HEK293T (cell line): ENCODE measurements at places on chromosomes 1 and 21.

DNA sequence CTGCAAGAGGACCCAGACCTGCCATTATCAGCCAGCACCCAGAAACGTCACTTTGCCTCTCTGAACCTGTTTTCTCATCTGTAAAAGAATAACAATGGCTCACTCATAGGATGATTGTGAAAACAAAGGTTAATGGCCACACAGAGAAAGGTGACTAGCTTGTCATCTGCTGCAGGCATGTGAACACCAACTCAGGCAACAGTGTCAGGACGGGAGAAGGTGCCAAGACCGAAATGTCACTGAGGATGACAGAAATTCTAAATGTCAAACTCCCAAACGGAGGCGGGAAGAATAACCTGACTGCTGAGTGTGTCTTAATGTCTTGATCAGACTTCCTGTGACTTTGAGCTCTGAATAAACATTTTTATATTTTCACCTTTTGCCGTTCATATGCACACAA, 10.3 kb downstream of the PADI4 start:
- DNase-seq, result no peak

- no peak for DNase-seq
These were observed 102.4 kb downstream of the TGFBR3 start for GRCh38 chr1:91783423-91784170.

DNA sequence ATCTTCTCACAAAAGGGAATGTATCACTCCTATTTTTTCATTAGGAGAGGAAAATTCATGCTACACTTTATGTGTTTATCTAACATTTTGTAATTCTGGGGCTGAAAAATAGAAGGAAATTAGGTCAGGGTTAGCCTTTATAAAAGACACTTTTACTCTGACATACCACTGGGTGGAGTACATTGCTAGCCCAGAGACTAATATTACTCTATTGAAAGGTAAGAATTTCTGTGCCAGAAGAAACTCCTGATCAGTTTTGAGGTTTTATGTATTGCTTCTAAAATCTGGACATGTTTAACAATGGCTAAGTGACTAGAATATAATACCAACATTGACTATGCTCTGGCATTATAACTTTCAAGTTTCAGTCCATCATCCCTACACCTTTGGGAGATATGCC, 724.6 kb downstream of the USP25 start:
- no peak for DNase-seq

DNA sequence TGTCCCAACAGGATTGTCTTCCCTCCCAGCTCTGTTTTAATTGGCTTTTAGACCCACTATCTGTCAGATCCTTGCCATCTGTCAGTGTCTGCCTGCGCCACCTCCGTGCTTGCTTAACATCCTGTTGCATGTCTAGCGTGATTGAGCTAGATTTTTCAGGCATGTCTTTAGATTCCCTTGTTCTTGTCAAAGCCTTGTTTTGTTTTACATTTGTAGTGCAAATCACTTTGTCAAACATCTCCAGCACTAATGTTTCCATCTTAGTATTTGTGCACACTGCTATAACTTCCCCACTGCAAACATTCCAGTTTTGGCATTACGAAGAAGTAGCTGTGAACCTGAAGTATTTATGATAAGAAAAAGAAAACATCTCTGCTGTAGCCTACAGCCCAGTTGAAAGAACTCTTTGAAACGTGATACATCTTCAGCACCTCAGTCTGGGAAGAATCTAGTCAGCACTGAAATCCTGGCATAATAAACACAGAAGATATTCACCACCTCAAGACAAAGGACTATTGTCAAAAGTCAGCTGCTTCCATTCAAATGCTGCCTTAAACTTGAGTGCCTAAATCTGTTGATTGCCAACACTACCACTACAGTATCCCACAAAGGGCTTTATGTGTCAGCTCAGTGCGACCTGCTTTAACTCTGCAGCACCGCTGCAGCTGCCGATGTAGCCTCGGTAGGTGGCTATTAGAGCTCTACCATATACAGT, 105.0 kb downstream of the FNBP1L start:
- DNase-seq, result peak; percentile 28

DNA sequence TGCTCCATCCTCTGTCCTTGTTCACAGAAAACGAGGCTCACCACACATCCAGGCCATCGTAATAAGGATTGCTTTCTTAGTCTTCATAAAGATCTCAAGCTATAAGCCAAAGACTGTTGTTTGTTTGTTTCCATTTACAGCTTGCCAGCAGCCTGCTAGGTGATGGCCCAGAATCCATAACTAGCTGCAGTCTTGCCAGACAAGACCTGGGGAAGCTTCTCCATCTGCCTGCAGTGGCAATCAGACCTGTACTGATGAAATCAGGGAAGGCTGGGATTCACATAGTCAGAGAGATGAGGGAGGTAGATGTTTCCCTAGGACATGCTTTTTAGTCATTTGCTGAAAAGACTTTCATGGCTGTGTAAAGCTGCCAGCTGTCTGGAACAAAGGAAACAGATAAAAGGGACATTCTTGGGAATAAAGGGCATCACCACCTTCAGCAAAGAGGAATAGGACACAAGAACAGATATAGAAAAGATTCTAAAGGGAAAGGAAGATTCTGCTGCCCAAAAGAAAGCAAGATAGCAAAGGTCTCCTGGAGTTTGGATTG, 51.0 kb downstream of the MT1HL1 start:
- DNase-seq, result no peak

GRCh38 chr1:156050376-156050775, 3.2 kb downstream of the UBQLN4 start:
- DNase-seq, result no peak

GRCh38 chr1:112054510-112054909, 65.0 kb upstream of the KCND3 start:
- DNase-seq, result no peak

- no peak for DNase-seq
These were observed 53.0 kb downstream of the HLCS start for GRCh38 chr21:36913247-36914169.

DNA sequence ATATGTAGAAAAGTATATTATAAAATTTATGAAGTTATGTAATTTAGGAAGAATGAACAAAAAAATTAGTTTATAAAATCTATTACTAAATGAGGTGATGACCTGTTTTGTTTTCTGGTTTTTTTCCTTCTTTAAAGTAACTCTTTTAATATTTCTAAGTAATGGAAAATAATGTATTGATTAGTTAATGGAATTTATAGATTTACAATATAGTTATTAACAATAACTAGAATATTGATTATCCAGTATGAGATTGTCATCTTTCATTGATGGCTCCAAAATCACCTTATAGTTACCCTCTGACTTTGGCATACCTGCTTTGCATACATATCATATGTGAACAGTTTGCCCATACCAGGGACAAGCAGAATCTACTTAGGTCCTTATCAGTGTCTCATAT, 23.4 kb downstream of the CAMSAP2 start:
- DNase-seq, result no peak

- no peak for DNase-seq
These were observed 325.1 kb downstream of the BRINP2 start for GRCh38 chr1:177495878-177496277.

GRCh38 chr21:41148798-41149197, 19.2 kb upstream of the BACE2 start:
- no peak for DNase-seq

- DNase-seq, result peak; percentile 45
These were observed 23.8 kb downstream of the PTPRF start for GRCh38 chr1:43554444-43554992.

DNA sequence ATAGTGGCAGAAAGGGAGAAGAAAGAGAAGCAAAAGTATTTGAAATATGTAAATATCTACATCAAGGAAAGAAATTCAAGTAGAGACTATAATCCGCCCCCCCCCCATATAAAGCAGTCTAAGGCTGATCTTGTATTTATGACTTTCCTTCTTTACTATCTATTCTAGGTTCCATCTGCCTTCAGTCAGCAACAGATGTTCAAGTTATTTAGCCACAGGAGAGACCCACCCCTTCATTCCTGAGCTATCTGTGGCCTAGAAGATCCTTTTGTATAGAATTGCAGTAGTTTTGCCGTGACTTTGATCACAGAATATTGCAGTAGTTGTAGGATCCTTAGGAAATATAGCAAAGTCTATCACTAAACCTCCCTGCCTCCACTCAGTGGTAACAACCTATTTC, 10.7 kb upstream of the BSDC1 start:
- DNase-seq, result no peak

DNA sequence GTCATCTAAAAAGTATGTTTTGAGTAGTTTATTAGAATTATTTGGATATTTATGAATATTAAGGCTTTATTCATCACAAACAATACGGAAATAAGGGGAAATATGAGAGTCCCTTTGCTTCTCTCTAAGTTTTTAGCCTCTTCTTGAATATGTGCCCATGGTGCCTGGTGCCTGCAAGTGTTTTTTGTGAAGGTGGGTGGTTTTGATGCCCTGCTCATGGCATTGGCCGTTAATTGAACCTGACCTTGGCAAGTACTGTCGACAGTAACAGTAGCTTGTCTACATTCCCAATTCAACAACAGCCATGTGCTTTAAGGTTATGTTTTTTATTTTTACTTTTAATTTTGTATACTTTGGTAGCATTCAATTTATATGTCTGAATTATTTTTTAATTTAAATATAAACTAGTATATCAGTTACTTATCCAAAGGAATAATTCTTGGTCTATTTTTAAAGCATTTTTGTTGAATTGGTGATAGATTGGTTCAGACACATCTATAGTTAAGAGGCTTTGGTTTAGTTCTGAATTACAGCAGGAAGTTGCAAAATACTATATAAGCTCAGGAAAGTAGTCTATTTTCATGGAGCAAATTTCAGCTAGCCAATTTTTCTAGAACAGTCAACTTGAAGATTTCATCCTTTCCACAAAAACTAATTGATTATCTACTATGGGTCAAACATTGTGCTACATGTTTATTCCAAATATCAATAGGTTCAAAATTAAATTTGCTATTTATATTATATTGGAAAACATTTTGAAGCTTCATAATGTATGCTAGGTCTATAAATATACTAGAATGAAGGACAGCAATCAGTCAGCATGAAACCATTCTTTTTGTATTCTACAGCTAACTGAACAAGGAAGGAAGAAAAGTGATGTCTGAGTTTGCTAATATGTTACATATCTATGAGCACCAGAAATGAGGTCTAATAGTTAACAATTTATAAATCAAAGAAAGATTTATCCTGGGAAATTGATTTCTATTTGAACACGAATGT, 184.4 kb downstream of the MRPL39 start:
- no peak for DNase-seq

GRCh38 chr1:93525431-93525830, 77.5 kb downstream of the FNBP1L start:
- no peak for DNase-seq

DNA sequence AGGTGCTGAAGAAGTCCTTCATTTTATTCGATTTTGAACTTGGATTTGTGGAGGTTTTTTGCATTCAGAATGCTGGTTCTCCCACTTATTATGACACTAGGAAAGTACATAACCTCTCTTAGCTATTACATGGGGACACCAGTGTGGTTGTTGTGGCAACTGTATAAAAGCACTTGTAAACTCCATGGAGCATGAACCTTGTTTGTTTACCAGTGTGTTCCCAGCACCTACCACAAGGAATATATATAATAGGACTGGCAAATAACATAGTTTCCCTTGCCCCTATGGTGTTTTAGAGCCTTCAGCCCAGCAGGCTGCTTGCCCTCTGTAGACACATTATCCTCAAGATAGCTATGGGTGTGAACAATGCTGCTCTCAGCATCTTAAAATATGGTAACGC, 43.1 kb downstream of the RASSF5 start:
- DNase-seq, result no peak

DNA sequence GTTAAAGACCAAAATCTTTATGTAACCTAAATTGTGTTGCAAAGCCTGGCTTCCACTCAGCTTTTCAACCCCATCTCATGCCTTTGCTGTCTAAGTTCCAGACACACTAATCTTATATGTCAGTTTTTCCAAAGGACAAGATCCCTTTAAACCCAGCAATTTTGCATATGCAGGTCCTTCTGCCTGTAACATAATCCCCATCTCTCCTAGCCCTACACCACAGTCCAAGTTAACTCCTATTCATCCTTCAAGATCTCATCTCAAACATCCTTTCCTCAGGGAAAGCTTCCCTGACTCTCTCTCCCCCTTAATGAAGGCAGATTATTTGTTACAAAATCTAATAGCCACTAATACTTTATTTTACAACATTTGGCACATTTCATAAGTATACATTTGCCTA, 366.3 kb downstream of the PLPP3 start:
- DNase-seq, result no peak

DNA sequence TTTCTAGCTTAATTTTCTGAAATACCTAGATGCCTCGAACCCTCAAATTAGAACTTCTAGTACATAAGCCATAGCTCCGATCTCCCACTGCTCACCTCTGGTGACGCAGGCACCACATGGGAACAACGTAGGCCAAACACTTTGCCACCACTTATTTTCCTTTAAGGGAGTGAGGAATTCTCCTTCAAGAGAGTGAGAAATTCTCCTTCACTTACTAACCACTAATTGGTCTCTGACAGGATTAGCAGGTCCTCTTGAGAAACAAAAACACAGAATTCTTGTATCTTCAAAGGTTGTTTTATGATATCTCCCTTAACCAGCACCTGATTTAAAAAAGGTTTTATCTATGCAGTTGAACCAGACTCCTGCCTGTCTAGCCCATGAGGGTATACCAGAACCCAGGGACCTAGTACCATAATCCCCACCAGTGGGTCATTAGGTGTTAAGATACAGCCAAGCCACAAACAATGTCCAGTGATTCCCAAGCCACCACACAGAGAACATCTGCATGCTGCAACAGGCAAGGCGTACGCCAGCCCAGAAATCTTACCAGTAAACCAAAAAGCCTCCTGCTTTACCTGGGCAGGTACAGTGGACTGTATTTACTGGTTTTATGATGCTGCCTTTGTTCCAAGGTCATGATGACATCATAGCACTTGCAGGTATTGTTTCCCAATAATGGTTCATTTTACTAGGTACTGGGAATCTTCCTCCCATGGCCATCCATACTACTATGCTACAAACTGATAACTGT, 20.3 kb upstream of the CXADR start:
- DNase-seq, result no peak

GRCh38 chr1:30601316-30602085, 121.9 kb downstream of the MATN1 start:
- DNase-seq, result no peak

GRCh38 chr21:37627074-37627473, 260.5 kb downstream of the DYRK1A start:
- no peak for DNase-seq

DNA sequence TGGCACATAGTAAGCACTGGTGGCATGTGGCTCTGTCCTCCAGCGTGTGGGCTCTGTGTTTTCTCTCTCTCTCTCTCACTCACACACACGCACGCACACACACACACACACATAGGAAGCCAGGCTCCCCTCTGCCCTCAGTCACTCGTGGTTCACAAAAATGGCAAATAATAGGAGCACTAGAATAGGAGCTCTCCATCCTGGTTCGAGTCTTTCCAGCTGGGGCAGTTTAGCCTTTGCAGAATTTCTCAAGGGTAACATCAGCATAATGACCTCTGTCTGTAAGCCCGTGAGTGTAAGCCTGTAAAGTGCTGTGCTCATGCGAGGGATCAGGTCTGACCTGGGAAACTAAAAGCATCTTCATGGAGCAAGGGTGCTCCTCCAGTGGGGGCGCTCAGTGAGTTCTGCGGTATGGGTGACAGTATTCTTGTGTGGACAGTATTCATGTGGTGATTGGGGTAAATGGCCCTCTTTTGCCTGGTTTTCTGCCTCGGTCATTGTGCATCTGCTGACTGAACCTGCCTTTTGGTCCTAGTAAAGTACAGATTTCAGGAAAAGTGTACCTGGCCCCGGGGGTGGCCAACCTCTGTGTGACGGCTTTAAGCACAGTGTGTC, 842 bp upstream of the ZC3H12A start:
- no peak for DNase-seq

GRCh38 chr1:13662493-13662892, 37.5 kb upstream of the PRDM2 start:
- no peak for DNase-seq
